ENCODE measurements at places on chromosomes 7 and 10.

GRCh38 chr7:111474723-111475418, 87.4 kb downstream of the IMMP2L start:
- DNase-seq, result no peak

GRCh38 chr10:89306434-89307268, 4.8 kb downstream of the IFIT2 start:
- DNase-seq, result no peak

DNA sequence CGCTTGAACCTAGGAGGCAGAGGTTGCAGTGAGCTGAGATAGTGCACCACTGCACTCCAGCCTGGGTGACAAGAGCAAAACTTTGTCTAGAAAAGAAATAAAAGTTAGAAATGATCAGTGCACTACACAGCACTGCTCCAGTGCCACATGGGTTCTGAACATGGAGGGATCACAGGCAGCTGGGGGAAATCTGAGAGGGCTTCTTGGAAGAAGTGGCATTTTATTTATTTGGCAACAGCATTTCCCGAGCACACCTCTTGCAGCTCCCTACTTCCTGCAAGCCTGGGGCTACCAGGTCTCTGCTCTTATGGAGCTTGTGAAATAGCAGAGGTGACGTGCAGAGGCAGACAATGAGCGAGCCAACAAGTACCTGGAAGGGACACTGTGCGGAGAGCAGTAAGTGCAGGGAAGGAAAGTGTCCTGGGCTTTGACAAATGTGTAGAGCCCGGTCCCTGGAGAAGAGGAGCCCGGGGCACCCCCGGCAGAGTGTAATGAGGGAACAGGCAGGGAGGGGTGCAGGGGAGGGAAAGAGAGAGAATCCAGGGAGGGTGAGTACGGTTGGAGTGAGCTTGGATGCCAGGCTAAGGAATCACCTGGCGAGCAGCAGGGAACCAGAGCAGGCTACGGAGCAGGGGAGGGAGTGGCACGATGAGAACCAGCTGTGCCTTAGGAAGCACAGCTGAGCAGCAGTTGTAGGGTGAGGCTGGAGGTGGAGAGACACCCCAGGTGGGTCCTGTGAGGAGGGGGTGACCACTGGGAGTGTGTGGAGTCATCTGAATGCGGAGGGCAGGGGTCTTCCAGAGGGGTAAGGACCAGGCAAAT, 104.6 kb upstream of the CTBP2 start:
- DNase-seq, result no peak

GRCh38 chr7:82081644-82082224, 311.9 kb upstream of the HGF start:
- DNase-seq, result no peak

DNA sequence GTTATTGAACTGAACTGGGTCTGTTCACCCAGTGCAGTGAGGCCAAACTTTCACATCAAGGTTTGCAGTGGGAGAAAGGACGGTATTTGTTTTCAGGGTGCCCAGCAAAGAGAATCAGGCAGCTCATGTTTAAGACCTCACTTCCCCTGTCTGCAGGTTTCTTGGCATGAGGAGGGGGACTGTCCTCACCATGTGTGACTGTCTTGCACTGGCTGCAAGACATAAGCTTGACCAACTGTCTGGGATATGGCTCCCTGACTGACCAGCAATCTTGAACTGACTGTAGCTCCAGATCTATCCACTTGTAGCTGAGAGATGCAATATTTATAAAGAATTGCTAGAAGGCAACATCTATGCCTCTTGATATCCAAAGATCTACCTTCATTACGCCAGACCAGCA, 39.9 kb downstream of the RAMP3 start:
- DNase-seq, result no peak

GRCh38 chr7:130879191-130879590, 145.2 kb upstream of the KLF14 start:
- no peak for DNase-seq

DNA sequence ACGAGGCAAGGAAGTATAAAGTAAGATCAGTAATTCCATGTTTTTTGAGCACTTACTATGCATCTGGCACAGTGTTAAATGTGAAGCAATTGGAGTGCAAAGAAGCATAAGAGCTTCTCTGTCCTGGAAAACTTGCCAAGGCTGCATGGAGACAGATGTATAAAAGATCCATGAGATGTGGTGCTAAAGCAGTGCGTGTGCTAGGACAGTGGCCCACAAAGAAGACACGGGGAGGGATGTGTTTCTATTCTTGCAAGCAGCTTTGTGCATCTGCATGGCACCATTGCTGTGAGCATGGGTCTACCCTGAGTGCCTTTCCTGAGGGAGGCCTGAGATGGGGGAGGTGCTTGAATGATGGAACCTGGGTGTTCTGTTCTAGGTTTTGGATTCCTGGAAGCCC, 5.1 kb upstream of the CDHR3 start:
- no peak for DNase-seq

DNA sequence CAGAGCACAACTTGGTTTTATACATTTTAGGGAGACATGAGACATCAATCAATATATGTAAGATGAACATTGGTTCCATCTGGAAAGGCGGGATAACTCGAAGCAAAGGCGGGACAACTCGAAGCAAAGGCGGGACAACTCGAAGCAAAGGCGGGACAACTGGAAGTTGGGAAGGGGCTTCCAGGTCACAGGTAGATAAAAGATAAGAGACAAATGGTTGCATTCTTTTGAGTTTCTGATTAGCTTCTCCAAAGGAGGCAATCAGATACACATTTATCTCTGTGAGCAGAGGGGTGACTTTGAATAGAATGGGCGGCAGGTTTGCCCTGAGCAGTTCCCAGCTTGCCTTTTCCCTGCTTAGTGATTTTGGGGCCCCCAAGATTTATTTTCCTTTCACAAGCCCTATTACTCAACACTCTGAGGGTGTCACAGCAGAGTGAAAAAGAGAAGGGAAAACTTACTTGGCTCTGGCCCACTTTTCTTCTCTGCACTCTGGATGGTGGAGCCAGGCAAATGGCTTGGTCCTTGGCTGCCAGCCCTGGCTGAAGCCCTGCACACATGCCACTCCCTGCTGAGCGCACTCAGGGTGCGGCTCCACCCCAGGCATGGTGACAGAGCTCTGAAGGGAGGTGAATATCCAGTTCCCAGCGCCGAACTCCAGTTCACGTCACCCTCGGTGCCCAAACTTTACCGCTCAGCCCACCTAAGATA, 46.7 kb downstream of the PARD3 start:
- DNase-seq, result peak; percentile 4

GRCh38 chr10:78650122-78650521, 418.6 kb upstream of the ZMIZ1 start:
- DNase-seq, result no peak

GRCh38 chr7:25314731-25315267, 86.5 kb upstream of the NPVF start:
- no peak for DNase-seq

DNA sequence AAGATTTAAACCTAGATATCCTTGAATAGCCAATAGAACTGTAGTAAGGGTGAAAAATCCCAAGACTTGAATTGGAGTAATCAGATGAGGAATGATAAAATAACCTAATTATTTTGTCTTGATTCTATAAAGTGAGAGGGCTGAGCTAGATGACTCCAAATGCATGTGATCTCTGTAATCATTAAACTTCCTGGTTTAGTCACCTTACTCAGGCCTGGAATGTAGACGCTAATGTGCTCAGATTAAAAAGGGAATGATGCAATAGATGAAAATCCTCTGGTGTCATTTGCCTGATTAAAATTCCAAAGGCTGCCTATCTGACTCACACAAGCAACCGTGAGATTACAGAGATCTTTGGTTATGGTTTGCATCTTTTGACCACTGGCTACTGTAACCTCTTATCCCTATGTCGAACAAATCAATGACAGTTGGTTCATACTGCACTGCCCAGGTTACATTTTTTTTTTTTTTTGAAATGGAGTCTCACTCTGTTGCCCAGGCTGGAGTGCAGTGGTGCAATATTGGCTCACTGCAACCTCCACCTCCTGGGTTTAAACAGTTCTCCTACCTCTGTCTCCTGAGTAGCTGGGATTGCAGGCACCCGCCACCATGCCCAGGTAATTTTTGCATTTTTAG, 2.9 kb upstream of the HKDC1 start:
- no peak for DNase-seq

DNA sequence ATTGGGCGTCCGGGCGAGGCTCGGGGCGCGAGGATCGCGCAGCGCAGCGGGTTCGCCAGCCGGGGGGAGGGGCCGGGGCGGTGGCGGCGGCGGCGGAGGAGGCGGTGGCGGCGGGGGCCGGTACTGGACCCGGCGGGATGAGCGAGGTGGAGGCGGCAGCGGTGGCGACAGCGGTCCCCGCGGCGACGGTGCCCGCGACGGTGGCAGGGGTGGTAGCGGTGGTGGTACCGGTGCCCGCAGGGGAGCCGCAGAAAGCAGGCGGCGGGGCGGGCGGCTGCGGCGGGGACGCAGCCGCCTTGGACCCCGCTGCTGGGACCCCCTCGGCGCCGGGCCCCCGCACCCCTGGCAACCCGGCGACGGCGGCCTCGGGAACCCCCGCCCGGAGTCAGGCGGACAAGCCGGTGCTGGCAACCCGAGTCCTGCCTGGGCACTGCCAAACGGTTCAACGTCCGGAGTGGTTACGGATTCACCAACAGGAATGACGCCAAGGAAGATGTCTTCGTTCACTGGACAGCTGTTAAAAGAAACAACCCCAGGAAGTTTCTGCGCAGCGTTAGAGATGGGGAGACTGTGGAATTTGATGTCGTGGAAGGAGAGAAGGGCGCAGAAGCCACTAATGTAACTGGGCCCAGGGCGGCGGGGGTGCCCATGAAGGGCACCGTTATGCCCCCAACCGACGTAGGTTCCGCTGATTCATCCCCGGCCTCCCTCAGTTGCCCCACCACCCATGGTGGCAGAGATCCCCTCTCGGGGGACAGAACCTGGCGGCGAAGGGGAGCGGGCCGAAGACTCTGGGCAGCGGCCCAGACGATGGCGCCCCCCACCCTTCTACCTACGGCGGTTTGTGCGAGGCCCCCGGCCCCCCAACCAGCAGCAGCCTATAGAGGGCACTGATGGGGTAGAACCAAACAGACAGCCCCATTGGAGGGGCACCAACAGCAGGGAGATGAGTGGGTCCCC, 100.3 kb upstream of the CPXM2 start:
- DNase-seq, result no peak

GRCh38 chr10:11610826-11611247, 613 bp downstream of the USP6NL start:
- no peak for DNase-seq

GRCh38 chr7:67571026-67571545, 574.5 kb downstream of the TYW1 start:
- no peak for DNase-seq

DNA sequence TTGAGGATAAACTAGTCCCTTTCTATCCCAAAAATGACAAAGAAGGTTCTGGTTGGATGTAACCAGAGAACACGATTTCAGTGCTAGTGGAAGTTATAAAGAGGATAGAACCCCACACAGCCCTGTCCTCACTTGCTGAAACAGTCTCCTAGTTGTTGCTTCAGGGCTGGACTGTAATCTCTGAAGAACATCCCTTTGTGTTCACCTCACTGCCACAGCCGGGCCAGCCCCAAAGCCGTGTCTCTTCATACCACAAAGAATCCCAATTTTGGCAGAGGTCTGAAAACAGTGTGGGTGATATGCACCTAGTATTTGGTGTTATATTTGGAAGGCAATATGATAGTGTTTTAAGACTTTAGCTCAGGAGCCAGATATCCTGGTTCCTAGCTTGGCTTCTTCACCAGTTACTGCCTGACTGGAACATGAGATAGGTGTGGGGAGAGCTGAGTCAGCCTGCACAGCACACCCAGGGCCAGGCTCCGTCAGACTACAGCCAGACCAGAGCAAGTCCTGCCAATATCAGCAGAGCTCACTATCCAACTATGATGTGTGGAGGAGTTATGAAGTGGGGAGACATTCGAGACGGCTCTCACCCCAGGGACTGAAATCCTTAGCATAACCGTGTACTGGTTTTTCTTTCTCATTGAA, 21.2 kb downstream of the CYP3A4 start:
- DNase-seq, result no peak

- DNase-seq, result no peak
Observed at GRCh38 chr7:36129048-36129534, 24.0 kb upstream of the EEPD1 start.

DNA sequence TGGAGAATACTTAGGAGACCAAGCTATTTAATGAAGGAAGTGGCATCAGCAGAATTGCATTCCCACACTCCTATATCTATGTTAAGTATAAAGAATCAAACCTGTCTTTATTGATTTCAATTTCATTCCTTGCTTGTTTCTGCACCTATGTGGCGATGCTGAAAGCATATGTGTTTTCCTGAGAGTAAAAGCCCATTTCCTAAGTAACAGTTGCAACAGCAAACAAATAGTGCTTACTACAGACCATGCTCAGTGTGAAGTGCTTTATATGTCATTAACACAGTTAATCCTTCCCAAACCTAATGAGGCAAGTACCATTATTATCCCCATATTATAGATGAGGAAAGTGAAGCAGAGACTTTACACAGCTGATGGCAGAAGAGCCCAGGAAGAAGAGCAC, 552.1 kb downstream of the PARD3 start:
- no peak for DNase-seq

GRCh38 chr10:21304198-21304597, 221.3 kb downstream of the SKIDA1 start:
- DNase-seq, result no peak

GRCh38 chr7:131124001-131124629, 203.6 kb upstream of the MKLN1 start:
- DNase-seq, result no peak

GRCh38 chr7:99363286-99363685, 11.2 kb upstream of the ARPC1B start:
- DNase-seq, result no peak

- no peak for DNase-seq
Observed at GRCh38 chr7:138228769-138229168, 152.5 kb downstream of the AKR1D1 start.

DNA sequence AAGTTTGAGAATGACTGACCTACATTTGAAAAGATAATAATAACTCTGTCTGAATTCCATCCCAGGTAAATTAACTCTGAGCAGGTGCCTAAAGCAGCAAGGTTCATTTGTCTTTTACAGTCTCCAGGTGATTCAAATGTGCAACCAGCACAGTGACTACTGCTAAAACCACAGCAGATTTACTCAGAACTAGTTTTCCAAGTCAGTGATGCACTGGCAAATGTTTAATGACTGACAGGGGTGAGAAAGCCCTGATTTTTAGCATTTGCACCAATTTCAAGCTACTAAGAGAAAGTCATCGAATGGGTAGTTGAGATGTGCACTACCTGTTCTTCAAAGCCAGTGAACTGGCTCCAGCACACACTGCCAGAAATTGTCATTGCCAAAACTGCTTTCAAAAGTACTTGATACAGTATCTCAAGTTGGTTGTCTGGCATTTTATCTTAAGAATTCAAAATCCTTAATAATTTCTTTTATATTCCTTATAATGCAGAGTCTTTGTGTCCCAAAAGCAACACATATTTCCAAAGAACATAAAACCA, 60.3 kb downstream of the ATOH7 start:
- DNase-seq, result no peak

- no peak for DNase-seq
Observed at GRCh38 chr7:26853788-26854393, 10.5 kb downstream of the SKAP2 start.

GRCh38 chr7:36036590-36036989, 116.5 kb upstream of the EEPD1 start:
- DNase-seq, result no peak
